Type B pancreatic cell (in vitro differentiated cells): ENCODE measurements at places on chromosomes 7 and 10. TPM values are rescaled to one million over a fixed set of nuclear protein-coding genes. Genes with fewer than 3 reads are reported as not detected.

GDF2 gene
- total RNA-seq, result not detected in 2 replicates

DAGLB gene
- 21.2 and 27.0 TPM in 2 replicates for total RNA-seq

CALML5 gene
- not detected in 2 replicates for total RNA-seq

BTRC gene
- 25.9 and 35.2 TPM in 2 replicates for total RNA-seq

DNA sequence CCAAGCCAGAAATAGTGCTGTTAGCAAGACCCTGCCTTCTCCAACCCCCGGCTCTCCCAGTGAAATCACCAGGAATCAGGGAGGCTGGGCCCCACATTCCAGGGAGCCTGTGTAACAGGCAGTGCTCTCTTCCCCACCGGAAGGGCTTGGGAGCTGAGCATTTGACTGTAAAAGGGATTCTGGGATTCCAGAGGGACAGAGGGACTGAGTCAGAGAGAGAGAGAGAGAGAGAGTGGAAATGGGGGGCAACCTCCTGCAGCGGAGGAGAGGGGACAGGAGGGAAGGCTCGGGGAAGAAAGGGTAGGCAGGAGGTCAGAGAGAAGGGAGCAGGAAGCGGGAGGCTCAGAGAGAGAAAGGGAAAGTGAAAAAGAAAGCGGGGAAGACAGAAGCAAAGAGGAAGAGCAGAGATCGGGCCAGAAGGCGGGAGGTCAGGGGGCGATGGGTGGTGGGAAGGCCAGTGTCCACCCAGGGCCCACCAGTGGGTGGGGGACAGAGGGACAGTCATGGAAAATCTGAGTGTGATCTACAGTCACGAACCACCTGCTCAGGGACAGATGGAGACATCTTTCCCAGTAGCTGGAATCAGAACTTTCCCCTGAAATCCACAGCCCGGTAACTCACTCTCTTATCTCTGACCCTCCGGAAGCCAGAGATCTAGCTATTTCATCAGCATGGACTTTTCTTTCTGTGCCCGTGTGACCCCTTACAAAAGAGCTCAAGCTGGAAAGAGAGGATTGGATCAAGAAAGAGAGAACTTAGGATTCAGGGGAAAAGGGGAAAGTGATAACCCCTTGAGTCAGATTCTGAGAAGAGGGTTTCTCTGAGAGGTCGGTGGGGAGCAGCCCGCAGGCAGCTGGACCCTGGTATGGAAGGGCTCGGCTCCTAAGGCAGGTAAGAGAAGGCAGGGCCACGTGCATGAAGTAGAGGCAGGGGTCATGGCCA is 4.6 kb upstream of the SERPINE1 start:
- H3K27ac ChIP-seq, result peak overlapping the region; percentile 75
- H3K4me3 ChIP-seq, result peak overlapping the region; percentile 7
- no peak for DNase-seq
- no peaks in the 10 kb centered on the region for H3K36me3 ChIP-seq

DNA sequence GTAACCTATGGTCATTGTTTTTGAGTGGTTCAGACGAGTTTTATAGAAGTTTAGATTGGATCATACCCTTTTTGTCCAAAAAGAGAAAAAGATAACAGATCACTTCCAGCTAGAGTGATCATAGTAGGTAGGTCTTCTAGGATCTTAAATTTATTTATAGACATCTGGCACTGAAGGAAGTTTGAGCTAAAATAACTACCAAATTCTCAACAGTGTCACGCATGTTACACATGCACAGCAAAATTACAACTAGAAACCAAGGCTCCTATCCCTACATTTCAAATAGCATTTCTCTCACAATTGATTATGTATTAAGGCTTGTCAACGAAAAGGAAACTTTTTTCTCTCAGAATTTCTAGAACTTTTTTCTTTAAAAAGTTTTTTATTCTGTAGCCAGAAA is 2.3 kb downstream of the CALU start:
- H3K36me3 ChIP-seq, result peaks cover 13% of the 10 kb centered on the region
- H3K4me1 ChIP-seq, result peaks cover 29% of the 10 kb centered on the region
- no peaks in the 10 kb centered on the region for H3K27me3 ChIP-seq
- DNase-seq, result no peak
- peak overlapping the region; percentile 57 for H3K27ac ChIP-seq

GRCh38 chr7:4550117-4550516 is 132.0 kb upstream of the FOXK1 start:
- H3K27me3 ChIP-seq, result peaks cover 7% of the 10 kb centered on the region
- no peak overlapping the region for H3K27ac ChIP-seq
- no peaks in the 10 kb centered on the region for H3K36me3 ChIP-seq

DNA sequence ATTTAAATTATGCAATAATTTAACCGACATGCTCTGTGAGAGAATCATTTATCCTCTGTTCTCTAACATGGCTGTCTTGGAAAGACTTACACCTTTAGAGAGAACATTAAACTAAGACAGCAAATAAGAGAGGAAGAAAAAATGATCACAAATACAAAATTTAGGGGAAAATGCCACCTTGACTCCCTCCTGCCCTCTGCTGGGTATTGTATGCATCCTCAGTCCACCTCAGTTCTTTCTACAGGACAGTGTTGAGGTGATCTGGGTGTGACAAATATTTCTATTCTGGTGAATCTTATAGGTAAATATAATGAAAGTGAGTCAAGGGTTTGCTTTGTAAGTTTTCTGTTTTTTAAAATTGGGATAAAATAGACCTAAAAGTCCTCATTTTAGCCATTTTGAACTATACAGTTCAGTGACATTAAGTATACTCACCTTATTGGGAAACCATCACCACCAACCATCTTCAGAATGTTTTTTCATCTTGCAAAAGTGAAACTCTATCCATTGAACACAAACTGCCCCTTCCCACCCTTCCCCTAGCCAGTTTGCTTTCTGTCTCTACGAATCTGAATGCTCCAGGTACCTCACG is 61.5 kb upstream of the ELMO1 start:
- no peaks in the 10 kb centered on the region for H3K36me3 ChIP-seq
- H3K27ac ChIP-seq, result no peak overlapping the region

GRCh38 chr7:50281680-50282445 is 22.7 kb upstream of the IKZF1 start:
- H3K27ac ChIP-seq, result no peak overlapping the region
- H3K4me1 ChIP-seq, result no peaks in the 10 kb centered on the region
- no peaks in the 10 kb centered on the region for H3K36me3 ChIP-seq
- no peak overlapping the region for H3K4me3 ChIP-seq

DNA sequence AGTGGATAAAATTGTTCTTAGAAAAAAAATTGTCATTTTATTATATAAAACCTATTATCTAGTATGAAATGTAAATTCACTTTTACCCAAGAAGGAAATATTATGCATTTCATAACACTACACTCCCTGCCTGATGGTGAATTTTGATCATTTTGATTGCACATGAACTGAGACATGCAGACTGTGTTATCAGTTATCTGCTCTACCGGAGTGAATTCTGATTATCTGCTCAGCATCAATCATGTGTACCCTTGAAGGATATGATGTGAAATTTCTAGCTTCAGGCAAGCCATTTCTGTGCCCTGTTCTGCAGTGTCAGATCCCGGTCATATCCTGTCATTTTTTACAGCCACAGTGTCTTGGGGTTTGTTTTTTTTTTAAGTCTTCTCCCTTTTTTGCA is 85.0 kb upstream of the FGL2 start:
- peaks cover 4% of the 10 kb centered on the region for H3K4me1 ChIP-seq
- H3K36me3 ChIP-seq, result peaks cover 13% of the 10 kb centered on the region
- no peak for DNase-seq
- H3K27ac ChIP-seq, result no peak overlapping the region
